ENCODE measurements at places on chromosomes 5 and 9. TPM values are rescaled to one million over a fixed set of nuclear protein-coding genes. Genes with fewer than 3 reads are reported as not detected.

The ZBED3 gene
- polyA plus RNA-seq: 5.7 TPM

The ZNF483 gene
- polyA plus RNA-seq: 1.5 TPM

The FRMPD1 gene
- polyA plus RNA-seq: 0.59 TPM

The ANXA6 gene
- 203 TPM for polyA plus RNA-seq

The RIC1 gene
- polyA plus RNA-seq: 3.2 TPM

The CATSPER3 gene
- 0.48 TPM for polyA plus RNA-seq

The MEIKIN gene
- 0.20 TPM for polyA plus RNA-seq

The C9orf153 gene
- polyA plus RNA-seq: 0.18 TPM

The GMCL2 gene
- not detected for polyA plus RNA-seq

The RETREG1 gene
- 114 TPM for polyA plus RNA-seq

The SLC6A3 gene
- polyA plus RNA-seq: not detected

The CCL27 gene
- polyA plus RNA-seq: 0.18 TPM

The PPIC gene
- polyA plus RNA-seq: 47.3 TPM

The TMEM252 gene
- 0.16 TPM for polyA plus RNA-seq

The OGN gene
- 18.6 TPM for polyA plus RNA-seq

The RASGRF2 gene
- 2.7 TPM for polyA plus RNA-seq

The LCN1 gene
- not detected for polyA plus RNA-seq

The FSD1L gene
- polyA plus RNA-seq: 1.0 TPM

The PGM5 gene
- 126 TPM for polyA plus RNA-seq

The FAM221B gene
- not detected for polyA plus RNA-seq

The TMEM174 gene
- not detected for polyA plus RNA-seq

The TGFBI gene
- 44.1 TPM for polyA plus RNA-seq

The LVRN gene
- polyA plus RNA-seq: 1.3 TPM

The DNAJB5 gene
- polyA plus RNA-seq: 64.1 TPM

The SLC28A3 gene
- polyA plus RNA-seq: not detected

The GPR21 gene
- 0.36 TPM for polyA plus RNA-seq

The PCDHB14 gene
- 2.3 TPM for polyA plus RNA-seq

The GPR150 gene
- polyA plus RNA-seq: 0.09 TPM

The CDKN2B-AS1 gene
- polyA plus RNA-seq: 0.09 TPM

The IL9 gene
- not detected for polyA plus RNA-seq

The TMOD1 gene
- polyA plus RNA-seq: 184 TPM

The CNTNAP3 gene
- 5.5 TPM for polyA plus RNA-seq

The TCOF1 gene
- polyA plus RNA-seq: 11.9 TPM

The IL5 gene
- not detected for polyA plus RNA-seq

The CXCL14 gene
- polyA plus RNA-seq: 4.5 TPM

The SCGB3A1 gene
- polyA plus RNA-seq: not detected

The SPINK6 gene
- polyA plus RNA-seq: not detected

The OLFML2A gene
- 15.1 TPM for polyA plus RNA-seq

The SMIM33 gene
- not detected for polyA plus RNA-seq

The ZBTB34 gene
- 2.4 TPM for polyA plus RNA-seq

The KCNIP1 gene
- polyA plus RNA-seq: 0.11 TPM

The CSF1R gene
- polyA plus RNA-seq: 4.5 TPM

The TNFSF8 gene
- 0.18 TPM for polyA plus RNA-seq

The CTNND2 gene
- polyA plus RNA-seq: 4.1 TPM

The SLC25A2 gene
- 0.14 TPM for polyA plus RNA-seq

The DPP7 gene
- polyA plus RNA-seq: 252 TPM

The PCSK1 gene
- polyA plus RNA-seq: 0.14 TPM

The DMRT3 gene
- not detected for polyA plus RNA-seq

The CETN3 gene
- 37.8 TPM for polyA plus RNA-seq

The C8G gene
- 1.4 TPM for polyA plus RNA-seq

The GARIN3 gene
- polyA plus RNA-seq: not detected

All from right cardiac atrium (tissue), 5 donors.